Body of pancreas (tissue), 4 donors: ENCODE measurements at places on chromosomes 7 and 10.

DNA sequence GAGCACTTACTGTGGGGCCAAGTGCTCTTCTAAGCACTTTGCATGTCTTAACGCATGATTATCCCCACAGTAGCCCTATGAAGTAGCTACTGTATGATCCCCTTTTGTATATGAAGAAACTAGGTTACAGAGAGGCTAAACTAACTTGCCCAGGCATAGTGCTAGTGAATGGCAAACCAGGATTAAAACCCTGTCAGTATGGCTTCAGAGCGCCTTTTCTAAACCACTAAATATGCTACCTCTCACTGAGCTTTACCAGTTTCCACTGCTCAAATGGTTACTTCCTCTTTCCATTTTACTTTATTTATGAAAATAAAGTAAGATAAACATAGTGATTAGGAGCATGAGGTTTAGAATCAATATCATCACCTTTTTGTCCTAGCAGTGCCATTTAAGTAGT lies 73.6 kb downstream of the PODXL start:
- DNase-seq: no peak

DNA sequence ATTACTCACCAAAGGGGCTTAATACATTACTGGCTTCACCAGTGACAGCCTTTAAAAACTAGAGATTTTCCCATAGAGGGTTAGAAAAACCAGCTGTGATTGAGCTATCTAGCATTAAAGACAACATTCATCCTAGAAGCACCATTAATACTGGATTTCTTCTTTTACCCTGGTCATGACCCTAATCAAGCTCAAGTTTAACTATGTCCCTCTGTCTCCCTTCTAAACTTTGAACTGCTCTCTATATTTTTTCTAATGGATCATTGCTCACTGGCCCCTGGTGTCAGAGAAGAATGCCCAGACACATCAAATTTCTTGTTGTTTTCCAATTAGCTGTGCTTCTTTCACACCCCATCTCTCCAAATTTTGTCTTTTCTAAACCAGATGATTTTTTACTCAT lies 1101.3 kb downstream of the XPNPEP1 start:
- no peak for DNase-seq

GRCh38 chr7:21844742-21845141 lies 101.0 kb downstream of the CDCA7L start:
- DNase-seq: no peak

DNA sequence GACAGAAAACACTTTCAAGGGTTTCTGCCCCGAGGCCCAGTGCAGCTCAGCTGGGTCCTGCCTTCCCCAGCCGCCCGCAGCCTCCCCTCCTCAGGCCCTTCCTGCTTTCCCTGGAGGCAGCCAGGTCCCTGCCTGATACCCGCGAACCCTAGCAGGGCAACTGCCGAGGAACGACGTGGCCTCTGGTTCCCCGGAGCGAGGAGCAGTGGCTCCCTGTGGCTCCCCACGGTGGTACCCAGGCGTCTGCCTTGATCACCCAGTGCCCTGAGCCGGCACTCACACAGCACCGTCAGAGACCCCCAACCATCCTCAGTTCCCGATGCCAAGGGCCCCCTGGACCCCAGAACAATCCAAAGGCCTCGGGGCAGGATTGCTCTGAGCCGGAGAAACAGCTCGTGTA lies 58.3 kb downstream of the CFAP46 start:
- peak; percentile 0 for DNase-seq

GRCh38 chr7:112575864-112576263 lies 95.1 kb downstream of the LSMEM1 start:
- DNase-seq: no peak
